ENCODE measurements at places on chromosomes 16 and 17.

DNA sequence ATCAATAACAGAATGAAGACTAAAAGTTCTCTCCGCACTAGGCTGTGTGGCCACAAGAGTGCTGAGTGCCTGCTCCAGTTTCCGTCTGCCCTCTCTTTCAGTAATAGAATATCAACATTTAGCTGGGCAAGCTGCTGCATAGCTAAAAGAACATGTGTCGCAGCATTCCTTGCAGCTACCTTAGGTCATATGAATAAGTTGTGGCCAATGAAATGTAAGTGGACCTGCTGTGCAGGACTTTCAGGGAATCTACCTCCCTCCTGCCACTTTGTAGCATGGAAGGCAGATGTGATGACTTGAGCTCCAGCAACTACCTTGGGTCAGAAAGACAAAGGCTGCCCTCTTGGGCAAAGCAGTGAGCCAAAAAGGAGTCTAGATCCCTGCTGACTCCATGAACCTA, 25.4 kb downstream of the SLC39A11 start:
- no peak for DNase-seq

- no peak for DNase-seq
Measured at GRCh38 chr16:49483251-49483650, 109.6 kb downstream of the C16orf78 start.

- DNase-seq, result no peak
Measured at GRCh38 chr16:77117707-77118106, 73.3 kb upstream of the MON1B start.

GRCh38 chr17:16935241-16935663, 36.7 kb downstream of the TNFRSF13B start:
- DNase-seq, result no peak

- DNase-seq, result no peak
Measured at GRCh38 chr17:16872351-16873173, 99.4 kb downstream of the TNFRSF13B start.

DNA sequence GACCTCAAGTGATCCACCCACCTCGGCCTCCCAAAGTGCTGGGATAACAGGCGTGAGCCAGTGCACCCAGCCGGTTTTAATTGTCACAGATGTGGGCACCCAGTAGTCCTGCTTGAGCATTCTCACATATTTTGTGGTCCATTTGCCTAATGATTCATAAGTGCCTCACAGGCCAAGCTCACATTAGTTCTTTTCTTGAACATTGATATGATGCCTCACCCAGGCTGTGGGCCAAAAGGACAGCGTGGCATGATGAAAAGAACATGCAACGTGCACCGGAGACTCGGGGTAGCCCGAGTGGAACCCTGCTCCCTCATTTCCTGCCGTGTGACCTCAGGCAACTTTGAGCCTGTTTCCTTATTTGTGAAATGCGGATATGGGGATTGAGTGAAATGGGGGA, 181.9 kb downstream of the SNX29 start:
- no peak for DNase-seq

GRCh38 chr16:6863135-6863534, 469.5 kb upstream of the RBFOX1 start:
- no peak for DNase-seq

DNA sequence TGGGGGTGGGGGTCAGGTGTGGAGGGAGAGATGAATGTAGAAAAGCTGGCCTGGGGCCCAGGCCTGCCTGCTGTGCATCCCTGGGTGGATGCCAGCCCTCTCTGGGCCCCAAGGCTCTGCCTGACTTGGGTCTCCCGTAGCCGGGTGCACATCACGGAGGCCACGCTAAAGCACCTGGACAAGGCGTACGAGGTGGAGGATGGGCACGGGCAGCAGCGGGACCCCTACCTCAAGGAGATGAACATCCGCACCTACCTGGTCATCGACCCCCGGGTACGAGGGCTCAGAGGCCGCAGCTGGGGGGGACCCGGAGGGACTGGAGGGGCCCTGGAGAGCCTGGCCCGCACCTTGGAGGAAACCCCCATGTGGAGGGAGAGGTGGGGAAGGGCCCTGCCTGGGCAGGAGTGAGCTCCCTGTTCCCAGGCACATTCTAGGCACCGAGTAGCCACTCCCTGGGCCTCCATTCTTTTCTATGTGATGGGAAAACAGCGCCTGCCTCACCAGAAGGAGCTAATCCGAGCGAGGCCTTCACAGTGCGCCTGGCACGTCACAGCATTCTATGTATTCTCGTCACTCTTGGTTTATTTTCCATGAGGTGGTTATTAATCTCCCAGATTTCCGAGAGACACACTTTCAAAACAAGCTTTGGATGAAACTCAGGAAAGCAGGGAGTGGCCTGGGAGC, 34.7 kb downstream of the ADCY7 start:
- no peak for DNase-seq

DNA sequence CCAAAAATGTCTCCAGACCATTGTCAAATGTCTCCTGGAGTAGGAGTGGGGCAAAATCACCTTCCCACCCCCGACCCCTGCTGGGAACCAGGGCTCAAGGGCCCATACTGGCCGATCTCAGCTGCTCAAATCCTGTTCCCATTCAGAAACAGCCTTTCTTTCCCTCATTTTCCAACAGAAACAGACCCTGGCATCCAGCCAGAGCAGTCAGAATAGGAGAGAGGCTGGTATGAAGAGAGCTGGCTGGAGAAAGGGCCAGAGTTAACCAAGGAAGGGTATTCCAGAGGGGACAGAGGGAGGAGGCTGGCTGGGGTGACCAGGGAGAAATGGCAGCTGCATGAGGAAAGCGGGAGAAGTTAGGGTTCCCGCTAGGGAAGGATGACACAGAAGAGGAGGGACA, 199.1 kb downstream of the XYLT1 start:
- no peak for DNase-seq

DNA sequence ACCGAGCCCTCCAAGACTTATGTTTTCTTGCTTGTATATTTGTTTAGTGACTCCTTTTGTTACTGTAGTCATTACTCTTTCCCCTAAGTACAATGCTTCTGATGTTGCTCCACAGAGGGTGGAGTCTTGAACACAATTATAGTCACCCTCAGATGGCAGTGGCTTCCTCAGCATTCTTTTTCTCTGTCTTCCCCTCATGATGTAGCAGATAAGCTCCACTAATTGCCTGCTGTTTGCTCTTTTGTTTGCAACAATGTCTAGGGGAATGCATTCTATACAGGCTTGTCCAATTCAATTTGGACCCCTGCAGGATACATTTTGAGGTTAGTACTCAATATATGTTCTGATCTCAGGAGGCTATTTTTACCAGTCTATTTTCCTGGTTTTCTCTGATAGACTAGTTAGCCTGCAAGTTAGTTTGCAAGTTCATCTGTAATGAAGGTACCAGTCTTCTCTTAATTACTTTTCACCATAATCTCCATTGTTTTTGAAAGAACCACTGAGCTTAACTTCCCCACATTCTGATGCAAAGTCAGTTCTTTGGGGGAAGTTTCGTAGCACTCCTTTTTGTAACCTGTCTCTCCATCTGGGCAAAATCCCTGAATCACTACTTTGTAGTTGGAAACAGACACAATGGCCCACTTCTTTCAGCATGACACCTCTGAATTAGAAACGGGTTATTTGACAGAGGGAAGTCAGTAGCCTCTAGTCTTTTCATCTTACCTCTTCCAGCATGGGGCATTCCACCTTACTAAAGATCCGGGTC, 1509.2 kb downstream of the CDH11 start:
- no peak for DNase-seq

GRCh38 chr17:36851250-36851649, 86.0 kb upstream of the LHX1 start:
- no peak for DNase-seq

DNA sequence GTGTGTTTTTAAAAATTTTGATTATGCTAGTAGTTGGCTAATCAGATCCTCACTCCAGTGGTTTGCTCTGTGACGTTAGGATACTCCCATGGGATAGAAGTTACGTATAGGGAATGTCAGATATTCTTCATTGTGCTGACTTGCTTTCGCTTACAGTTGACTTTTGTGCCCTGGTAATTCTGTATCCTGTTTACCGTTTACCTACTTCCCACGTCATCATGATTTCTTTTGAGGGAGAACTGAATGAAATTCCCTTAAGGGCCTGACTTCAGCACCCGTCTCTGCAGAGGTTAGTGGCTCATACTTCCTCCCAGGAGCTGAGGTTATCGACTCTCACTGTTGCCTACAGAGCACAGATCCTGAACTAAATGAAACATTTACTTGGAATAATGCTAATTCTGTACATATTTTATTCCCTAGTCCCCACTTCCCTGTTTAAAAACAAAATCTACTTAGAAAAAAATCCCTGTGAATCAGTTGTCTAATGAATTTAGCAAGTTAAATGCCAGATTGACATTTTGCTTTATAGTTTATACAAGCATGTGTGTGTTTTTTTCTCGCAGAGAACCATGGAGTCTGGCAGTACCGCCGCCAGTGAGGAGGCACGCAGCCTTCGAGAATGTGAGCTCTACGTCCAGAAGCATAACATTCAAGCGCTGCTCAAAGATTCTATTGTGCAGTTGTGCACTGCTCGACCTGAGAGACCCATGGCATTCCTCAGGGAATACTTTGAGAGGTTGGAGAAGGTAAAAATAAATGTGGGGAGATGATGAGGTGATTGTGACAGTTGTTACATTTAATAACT, 2.8 kb downstream of the PRKAR1A start:
- DNase-seq, result no peak

DNA sequence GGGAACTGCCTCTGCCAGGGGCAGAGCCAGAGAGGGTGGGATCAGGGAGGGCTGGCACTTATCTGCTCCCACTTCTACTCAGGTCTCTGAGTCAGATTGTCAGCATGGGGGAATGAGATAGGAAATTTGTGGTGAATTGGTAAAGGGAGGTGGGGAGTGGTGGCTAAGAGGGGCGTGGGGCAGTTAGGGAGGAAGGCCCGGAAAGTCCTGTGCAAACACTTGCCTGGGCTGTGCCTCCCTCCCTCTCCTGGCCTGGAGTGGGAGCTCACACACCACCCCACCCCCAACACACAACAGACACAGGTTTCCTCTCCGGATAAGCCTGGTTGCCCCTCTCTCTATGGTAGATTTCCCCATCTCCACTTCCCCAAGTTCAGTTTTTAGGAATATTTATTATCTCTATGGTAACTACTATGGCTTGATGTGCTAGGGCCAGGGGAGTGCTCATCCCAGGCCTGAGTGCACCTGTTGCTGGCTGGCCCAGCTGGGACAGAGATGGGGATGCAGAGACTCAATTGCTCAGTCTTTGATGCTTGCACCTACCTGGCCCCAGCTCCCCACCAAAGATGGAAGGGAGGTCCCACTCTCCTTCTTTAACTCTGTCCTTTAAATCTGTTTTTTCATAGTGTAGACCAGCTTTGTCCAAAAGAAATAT, 2.7 kb downstream of the SPNS2 start:
- DNase-seq, result no peak

GRCh38 chr17:51000835-51001638, 119.6 kb downstream of the SPAG9 start:
- DNase-seq, result no peak

GRCh38 chr16:30958175-30959079, 873 bp downstream of the SETD1A start:
- DNase-seq, result no peak

- no peak for DNase-seq
Measured at GRCh38 chr16:17457513-17457912, 13.2 kb downstream of the XYLT1 start.

DNA sequence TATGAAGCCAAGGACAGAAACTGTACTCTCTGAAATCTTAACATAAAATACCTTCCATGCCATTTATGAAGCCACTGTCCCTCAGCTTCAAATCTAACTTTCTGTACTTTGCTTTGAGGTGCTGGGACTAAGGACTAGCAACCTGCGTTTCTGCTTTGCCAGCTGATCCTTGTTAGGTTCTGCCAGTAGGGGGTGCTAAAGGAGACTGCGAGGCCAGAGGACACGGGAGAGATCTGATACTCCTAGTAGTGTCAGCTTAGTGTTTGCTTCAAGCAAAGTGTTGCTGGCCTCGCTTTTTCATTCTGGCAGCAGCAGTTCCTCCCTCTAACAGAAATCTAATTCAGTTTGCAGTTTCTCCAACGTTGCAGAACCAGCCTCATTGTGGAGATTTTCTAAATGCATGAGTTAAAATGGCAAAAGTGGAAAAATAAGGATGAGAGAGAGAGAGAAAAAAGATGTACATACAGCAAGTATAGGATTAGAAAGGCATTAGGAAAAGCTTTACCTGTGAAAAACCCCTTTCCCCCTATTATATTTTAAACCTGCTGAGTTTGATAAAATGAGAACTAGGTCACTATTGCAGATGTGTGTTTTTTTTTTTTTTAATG, 297.5 kb downstream of the CA10 start:
- no peak for DNase-seq

DNA sequence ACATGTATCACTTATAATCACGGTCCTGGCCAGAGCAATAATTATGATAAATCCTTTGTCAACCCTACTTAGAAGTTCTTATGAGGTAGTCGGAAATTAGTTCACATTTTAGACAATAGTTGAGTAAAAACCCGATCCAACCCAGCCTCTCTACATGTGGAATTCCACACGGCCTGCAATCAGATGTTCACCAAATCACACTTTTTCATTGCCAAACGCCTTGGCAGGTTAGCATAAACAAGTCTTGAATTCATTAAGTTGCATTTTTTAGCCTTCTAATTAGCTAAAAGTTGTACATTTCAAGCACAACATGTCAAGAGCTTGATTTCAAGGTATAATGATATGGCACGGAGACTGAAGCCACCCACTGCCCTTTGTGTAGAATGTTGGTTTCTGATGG, 65.3 kb downstream of the FOXL1 start:
- DNase-seq, result no peak

- DNase-seq, result no peak
Measured at GRCh38 chr17:60971515-60972369, 294.1 kb downstream of the BCAS3 start.

DNA sequence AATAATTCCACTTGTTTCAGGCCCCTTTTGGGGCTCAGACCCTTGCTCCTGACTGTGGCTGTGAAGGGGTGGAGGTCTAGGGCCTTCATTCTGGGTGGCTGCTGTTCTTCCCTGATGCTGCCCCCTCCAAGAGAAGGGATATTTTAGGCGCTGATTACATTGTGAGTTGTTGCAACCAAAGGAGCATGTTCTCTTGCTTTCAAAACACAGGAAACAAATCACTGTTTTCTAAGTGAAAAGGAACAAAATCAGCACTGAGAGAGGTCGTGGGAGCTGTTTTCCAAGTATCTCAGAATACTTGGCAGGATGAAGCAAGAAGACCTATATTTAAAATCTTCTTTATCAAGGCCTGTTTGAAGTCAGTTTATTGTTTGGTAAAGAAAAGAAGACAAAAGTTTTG, 25.3 kb upstream of the SEC14L1 start:
- no peak for DNase-seq
